ENCODE measurements at places on chromosomes 1 and 21. TPM values are rescaled to one million over a fixed set of nuclear protein-coding genes. Genes with fewer than 3 reads are reported as not detected.

GRCh38 chr21:45348591-45349327 is 56.2 kb upstream of the COL18A1 start:
- DNase-seq: no peak

DNA sequence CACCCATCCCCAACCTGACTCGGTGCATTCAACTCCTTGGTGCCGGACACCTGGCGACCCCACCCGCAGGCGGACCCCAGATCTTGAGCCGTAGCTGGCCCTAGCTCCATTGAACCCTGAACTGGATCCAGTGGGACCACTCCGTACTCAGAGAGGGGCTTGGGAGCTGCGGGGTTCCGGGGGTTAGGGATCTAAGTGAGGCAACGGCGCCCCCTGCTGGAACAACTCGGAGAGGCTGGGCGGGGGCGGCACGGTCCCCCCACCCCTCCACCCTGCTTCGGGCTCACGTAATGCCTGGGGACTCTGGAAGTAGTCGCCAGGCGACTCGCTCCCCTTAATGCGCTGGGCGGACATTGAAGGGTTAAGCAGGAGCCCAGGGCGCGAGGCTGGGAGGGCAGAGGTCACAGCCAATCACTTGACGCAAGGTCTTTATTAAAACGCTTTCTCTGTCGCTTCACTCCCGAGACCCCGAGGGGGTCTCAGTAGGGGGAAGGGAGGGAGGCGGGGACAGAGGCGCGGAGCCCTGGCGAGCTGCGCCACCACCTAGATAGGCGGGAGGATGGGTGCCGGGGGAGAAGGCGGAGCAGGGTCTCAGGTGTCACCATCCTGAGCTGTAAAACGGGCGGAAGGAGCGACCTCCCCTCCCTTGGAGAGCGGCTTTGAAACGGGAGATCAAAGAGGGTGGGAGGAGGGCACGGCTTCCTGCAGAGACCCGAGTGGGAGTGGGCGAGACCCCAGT is 704 bp upstream of the CRABP2 start:
- peak; percentile 75 for DNase-seq

The USP24 gene
- 54.4 TPM for polyA plus RNA-seq

DNA sequence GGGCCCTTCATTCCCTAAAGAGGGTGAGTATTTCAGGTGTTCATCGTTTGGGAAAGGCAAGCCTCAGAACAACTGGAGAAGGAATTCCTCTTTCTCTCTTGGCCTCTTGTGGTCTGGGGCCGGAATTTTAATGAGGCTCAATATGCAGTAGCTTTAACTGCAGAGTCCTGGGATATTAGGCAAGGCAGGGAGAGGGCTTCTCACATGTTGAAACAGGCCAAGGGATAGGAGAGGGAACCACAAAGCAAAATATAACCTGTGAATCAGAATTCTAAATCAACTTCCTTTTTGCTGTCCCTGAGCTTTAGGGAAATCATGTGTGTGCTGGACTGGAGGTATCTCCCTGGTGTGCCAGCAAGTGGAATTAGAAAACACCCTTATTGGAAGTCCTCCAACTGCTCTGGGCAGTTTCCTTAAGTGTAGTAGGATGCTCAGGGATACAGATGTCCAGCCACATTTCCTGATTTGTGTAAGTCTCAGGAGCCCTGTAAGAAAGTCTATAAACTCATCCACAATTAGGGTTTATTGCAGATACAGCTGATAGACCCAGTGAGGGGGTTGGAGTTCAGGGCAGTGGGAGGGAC is 215.8 kb upstream of the ZRANB2 start:
- no peak for DNase-seq

The RPE65 gene
- polyA plus RNA-seq: 0.21 TPM

GRCh38 chr1:30310966-30311742 is 412.2 kb downstream of the MATN1 start:
- no peak for DNase-seq

DNA sequence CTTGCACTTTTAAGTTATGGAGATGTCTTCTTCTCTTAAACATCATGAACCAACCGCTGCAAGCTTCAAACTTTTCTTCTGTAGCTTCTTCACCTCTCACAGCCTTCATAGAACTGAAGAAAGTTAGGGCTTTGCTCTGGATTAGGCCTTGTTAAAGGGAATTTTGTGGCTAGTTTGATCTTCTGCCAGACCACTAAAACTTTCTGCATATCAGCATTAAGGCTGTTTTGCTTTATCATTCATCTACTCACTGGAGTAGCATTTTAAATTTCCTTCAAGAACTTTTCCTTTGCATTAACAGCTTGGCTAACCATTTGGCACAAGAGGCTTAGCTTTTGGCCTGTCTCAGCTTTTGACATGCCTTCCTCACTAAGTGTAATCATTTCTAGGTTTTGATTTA is 43.0 kb upstream of the RGL1 start:
- DNase-seq: no peak

- DNase-seq: no peak
These were observed 3.1 kb downstream of the DNM3 start for GRCh38 chr1:171844381-171844780.

DNA sequence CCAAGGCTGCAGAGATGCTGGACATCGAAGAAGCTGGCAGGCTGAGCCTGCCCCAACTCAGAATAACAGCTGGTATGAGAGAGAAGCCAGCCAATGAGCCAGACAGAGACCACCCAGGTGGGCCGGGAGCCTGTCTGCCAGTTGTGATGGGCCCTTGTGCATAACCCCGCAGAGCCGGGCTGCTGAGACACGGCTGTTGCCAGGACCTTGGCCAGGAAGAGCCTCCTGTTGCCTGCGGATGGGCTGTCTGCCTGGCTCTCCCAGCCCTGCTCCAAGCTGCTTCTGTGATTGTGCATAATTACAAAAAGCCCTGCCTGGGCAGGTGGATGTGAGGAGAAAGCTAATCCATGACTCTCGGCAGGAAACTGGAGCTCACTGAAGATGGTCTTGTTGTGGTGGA is 126.5 kb downstream of the CAPN8 start:
- no peak for DNase-seq

GRCh38 chr1:241932845-241933244 is 24.7 kb upstream of the BECN2 start:
- DNase-seq: no peak

GRCh38 chr1:21524686-21525339 is 15.6 kb downstream of the ALPL start:
- DNase-seq: no peak

The S100A5 gene
- not detected for polyA plus RNA-seq

The OPRD1 gene
- 0.15 TPM for polyA plus RNA-seq

DNA sequence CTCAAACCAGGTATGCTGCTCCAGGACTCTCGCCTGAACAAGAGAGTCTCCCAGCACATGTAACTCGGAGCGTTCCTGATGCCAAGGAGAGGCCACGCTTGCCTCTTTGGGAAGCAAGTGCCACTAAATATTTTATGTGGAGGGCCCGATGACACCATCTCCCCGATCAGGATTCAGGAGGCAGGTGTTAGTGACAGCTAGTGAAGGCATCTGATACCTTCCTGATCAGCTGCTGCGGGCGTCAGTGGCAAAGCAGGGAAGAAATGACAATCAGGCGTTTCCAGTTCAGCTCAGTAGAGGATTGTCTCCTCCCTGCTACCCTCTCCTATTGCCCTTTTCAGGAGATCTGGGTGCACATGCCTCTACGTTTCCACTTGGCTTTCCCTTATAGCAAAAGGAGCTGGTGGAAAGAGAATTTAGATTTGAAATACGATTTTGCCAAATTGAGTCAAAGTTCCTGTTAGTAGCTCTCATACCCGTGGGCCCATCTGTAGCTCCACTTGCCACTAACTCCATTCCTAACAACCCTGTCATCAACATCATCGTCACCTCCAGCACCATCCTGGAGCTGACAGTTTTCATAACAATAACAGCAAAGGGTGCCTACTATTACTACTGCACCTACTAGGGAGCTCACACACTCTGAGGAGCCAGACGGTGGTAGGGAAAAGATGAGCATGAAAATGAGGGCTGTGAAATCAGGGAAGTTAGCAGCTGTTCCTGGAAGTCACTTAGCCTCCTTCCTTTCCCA is 21.6 kb downstream of the PLXNA2 start:
- no peak for DNase-seq

The CITED4 gene
- 1.9 TPM for polyA plus RNA-seq

GRCh38 chr1:206563367-206564207 is 48.7 kb downstream of the EIF2D start:
- DNase-seq: no peak

- no peak for DNase-seq
These were observed 102.5 kb downstream of the KCNN3 start for GRCh38 chr1:154767315-154768240.

The C1orf116 gene
- polyA plus RNA-seq: 30.9 TPM

The KRTAP19-5 gene
- not detected for polyA plus RNA-seq

DNA sequence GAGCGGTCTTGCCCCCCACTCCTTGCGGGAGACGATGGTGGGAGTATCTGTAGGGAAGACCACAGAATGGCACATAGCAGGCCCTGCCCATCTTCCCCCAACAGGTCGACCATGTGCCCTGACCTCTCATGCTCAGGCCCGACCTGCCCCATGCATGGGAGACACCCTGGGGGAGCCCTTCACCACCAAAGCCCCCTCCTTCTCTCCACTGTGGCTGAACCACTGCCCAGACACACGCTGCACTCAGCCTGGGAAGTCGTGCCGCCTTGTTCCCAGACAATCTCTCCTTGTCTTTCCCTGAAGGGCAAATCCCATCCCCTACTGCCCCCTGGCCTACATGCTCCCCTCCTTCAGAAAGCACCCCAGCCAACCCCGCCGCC is 5.5 kb downstream of the PGLYRP3 start:
- DNase-seq: no peak

The FLG gene
- polyA plus RNA-seq: 1.2 TPM

The SELENBP1 gene
- 95.6 TPM for polyA plus RNA-seq

The RPTN gene
- polyA plus RNA-seq: not detected

The KPRP gene
- polyA plus RNA-seq: not detected

The MYBPH gene
- 0.08 TPM for polyA plus RNA-seq

- DNase-seq: no peak
These were observed 3.4 kb upstream of the ECE1 start for GRCh38 chr1:21293537-21294265.

DNA sequence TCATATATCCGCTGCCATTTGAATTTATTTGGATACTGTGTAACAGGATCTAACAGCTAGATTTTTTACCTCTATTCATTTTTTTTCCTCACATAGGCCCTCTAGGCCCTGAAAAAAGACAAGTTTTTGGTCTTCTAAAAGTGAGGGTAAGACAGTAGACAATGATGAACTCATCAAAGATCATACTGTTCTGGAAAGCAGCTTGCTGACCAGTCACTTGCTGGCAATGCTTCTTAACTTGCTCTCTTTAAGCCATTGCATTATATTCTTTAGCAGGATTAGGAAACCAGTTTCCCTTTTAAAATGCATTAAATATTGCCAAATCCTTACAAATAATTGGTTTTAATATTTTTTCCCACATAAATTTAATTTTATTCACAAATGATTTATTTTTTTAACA is 65.5 kb downstream of the SYT14 start:
- no peak for DNase-seq

DNA sequence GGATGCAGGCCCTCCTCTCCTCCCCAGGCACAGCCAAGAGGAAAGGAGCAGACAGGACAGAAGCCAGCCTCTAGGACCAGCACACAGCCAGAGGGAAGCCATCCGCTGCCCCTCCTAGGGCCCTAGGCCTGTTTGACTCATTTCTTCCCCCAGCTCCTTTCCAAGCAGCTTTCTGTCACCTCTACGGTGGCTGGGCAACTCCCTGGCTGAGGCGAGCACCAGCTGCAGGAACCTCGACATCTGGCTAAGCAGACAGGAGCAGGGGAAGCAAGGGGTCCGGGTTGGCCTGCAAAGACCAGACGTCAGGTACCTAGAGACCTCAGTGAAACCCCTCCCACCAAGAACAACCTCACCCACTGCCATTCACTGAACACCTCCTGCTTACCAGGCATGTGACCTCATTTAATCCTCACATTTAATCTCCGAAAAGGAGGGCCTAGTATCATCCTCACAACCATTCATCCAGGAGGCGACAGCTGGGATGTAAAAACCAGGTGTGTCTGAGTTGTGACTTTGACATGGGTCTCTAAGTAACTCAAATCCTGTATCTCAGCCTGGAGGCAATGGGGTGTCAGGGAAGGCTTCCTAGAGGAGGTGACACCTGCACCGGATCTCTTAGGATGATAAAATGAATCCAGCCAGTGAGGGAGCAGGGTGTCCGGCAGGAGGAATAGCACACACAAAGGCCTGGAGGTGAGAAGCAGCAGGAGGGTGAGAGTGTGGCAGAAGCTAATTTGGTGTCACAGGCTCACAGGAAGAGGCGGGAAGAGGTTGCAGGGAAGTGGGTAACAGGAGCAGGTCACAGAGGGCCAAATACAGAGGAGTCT is 5.9 kb downstream of the LRP8 start:
- no peak for DNase-seq

- no peak for DNase-seq
These were observed 37.2 kb upstream of the SLC9A1 start for GRCh38 chr1:27192039-27192529.

The OR2L5 gene
- polyA plus RNA-seq: not detected

GRCh38 chr1:212655668-212656440 is 43.8 kb downstream of the BATF3 start:
- DNase-seq: no peak

DNA sequence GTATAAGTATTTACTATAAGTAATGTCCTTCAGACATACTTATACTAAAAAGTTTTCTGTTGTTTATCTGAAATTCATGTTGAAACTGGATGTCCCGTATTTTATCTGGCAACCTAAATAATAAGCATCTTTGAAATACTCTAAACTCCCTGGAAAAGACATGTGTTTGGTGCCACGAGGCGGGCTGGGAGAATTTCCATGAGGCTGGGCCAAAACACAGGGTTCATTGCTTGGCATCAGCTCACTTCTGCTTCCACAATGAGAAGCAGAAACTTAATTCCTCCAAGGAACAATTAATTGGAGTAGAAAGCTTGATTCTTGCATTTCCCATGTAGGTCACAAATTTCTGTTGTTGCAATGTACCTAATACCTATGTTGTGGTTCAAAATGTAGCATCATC is 110.2 kb downstream of the PSMG1 start:
- DNase-seq: no peak

DNA sequence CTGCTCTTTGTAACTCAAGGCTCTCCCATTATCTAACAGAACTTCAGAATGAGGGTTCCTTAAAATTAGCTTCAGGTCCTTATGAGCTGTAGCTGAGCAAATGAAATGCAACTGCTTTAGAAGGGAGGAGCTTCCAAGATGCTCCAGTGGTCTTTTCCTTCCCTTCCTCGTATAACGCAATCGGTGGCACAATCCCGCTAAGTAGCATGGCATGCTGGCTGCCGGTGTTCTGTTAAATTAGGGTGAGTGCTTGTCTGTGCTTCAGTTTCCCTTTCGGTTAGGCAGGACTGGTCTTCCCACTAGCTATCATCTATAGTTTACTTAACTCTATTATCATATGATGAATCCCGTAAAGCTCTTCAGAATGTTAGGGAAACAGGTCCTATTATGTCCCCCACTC is 917 bp downstream of the KIAA0040 start:
- DNase-seq: peak; percentile 14

The USP48 gene
- 86.9 TPM for polyA plus RNA-seq

The MCOLN2 gene
- 5.7 TPM for polyA plus RNA-seq
